Panc1 (cell line): ENCODE measurements at places on chromosomes 2 and 18.

- DNase-seq: no peak
Observed at GRCh38 chr2:42055573-42056514, 8.0 kb downstream of the PKDCC start.

- no peak for DNase-seq
Observed at GRCh38 chr2:385785-386184, 97.9 kb upstream of the ALKAL2 start.

DNA sequence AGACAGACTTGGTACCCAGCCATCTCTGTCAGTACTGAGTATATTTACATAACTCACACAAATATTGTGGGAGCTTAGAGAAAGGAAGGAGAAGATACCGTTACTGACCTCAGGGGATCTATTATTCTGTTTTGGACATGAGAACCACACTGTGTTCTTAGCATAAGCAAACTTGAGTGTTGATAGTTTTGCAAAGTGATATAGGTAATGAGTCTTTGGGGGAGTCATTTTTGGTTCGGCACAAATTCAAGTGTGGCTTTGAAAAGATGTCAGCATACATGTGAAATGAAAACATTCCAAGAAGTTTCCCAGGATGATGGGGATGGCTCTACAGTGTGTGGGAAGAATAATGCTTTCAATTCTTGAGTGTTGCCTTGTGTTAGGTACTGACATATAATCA lies 24.1 kb downstream of the SMARCAL1 start:
- DNase-seq: no peak

DNA sequence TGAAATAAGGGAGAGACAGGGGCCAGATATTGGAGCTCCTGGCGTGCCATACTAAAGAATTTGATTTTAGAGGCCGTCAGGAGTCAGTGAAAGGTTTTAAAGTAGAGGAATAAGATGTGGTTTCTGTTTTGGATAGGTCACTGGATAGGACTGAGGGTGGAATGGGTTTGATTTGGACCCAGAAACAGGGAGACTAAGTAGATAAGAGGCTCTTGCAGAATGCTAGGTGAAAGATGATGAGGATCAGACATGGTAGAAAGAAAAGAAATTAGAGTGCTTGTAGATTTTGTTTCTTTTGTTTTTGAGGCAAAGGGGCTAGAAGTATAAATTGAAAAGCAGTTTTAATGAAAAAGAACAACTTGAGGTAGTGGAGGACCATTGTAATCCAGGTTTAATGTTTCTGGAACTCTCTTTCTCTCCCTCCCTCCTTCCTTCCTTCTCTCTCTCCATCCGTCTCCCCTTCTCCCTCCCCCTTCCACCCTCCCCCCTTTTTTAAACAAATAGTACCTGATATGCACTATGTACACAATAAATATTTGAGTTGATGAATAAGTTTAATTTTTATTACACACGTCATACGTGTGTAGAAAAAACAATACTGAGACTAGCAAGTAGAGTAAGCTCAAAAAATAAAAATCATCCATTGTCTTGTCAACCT lies 1.9 kb downstream of the NDUFV2 start:
- DNase-seq: no peak

DNA sequence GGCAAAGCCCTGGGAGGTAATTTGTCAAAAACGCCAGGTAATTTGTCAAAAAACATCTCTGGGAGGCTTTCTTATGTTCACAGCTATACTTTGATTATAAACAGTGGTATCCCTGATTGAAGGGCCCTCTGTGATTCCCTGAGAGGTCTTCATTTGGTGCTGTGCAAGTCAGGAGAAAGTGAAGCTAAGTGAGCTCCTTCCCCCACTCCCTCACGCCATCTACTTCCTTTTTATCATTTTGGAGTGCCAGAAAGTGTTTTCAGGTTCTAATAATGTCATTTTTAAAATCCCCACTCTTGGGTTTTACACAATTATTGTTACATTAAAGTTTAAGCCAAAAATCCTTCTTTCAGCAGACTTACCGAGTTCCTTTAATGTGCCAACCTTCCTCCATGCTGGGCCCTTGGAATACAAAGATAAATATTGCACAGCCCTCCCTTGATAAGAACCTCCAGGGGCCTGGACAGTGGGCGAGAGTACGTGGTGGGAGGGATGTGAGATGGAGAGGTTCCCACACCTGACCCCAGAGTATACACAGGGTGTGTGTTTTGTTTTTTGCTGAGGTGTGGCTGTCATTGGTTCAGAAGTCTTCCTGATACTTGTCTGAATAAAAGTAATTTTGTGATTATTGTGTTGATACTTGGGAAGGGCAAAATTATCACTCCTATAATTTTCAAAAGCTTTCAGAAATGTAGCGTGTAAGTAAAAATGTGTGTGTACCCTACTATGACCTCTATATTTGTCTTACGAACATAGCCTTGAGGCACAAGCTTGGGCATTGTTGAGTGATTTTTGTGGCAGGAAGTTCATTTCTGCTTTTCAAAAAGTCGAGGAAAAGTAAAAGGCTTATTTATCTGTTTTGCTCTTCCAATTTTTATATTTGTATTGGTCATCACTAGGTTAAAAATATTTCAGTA lies 8.2 kb downstream of the MAPRE2 start:
- DNase-seq: no peak

- DNase-seq: no peak
Observed at GRCh38 chr2:157500334-157500733, 56.4 kb upstream of the CYTIP start.

DNA sequence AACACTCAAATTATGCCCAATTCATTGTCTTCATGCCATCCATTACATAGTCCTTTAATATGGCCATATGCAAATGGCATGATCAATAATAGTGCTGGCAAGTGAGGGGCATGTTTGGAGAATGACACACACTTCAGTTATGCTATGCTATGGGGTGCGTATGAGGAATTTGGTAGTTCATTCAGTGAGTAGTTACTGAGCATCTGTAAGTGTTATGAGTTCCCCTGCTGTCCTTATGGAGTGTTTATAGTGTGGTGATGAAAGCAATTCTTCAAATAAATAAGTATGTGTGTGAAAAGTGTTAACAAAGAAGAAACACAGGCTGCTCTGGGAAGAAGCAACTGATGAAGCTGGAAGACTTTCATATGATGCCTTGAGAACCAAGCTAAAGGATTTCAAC lies 383.7 kb upstream of the SLC14A2 start:
- no peak for DNase-seq

DNA sequence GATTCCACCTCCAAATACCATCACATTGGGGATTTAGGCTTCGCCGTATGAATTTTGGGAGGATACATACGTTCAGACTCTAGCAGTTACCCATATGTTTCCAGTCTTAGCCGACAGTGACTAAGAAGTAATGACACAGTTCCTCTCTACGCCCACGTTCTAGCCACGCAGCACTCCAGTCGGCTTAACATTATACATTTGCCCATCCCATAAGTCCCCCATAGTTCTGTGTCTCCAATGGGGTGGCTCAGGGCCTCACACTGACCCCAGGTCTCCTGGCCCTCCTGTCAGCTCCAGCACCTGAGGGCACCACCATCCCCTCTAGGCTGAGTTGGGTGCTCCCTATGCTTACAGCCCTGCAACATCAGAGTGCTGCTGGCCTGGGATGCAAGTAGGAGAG lies 18.4 kb upstream of the CNDP2 start:
- no peak for DNase-seq

DNA sequence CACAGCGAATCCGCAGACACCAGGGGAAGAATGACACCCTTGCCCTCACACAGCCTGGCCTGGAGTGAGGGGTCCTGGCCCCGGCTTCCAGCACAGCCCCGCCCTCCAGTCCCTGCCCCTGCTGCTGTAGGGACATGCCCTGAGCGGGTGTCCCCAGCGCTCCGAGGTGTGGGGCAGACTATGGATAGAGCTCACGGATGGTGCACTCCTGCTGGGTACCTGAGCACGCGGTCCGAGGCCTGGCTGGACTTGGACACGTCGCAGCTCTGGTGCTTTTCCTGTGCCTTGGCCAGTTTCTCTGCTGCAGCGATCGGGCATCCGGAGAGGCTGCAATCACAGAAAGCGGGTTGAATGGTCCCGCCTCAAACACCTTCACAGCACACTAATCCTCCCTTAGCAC lies 165.7 kb upstream of the PXDN start:
- DNase-seq: no peak

- DNase-seq: no peak
Observed at GRCh38 chr2:99957332-99958133, 184.9 kb downstream of the AFF3 start.

DNA sequence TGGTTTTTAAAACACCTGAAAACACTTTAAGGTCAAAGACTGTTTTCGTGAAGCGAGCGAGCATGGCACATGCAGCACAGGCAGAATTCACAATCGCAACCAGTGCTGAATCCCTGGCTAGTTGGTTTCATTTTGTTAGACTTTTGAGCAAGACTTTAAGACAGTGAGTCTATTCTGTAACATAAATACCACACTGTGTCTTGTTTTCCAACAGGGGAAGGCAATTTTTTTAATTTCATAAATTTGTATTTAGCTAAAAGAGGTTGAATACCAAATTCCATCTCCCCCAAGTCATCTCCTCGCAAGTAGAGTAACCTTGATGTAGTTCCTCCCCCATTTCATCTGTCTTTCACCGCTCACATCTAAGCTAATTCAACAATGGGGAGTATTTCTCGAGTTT lies 1.4 kb downstream of the CERKL start:
- DNase-seq: no peak

GRCh38 chr2:117763804-117764203 lies 50.7 kb upstream of the DDX18 start:
- DNase-seq: no peak
